ENCODE measurements at places on chromosomes 11 and 22.
A peak's percentile ranks its signal among the peaks of the same experiment; 100 is the strongest.

GRCh38 chr11:120923866-120924508 is 99.9 kb upstream of the TBCEL start:
- DNase-seq, result no peak

- DNase-seq, result no peak
These were observed 10.2 kb upstream of the TBC1D10A start for GRCh38 chr22:30336752-30337460.

GRCh38 chr11:96621161-96621560 is 231.3 kb downstream of the JRKL start:
- DNase-seq, result no peak

DNA sequence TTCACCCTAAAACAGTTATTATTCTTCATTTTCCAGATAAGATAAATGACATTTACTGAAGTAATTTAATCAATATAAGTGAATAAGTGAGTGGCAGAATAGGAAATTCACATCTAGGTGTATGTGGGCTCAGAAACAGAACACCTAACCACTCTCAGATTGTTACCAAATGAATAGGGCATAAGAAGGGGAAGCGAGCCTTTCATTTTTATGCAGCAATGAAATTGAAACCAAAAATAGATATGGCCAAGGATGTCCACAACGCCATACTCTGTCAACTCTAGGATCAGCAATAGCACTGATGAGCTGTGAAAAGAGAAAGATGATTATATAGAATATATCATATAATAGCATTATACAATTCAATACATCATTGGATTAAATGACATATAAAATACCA is 398.1 kb upstream of the API5 start:
- no peak for DNase-seq

DNA sequence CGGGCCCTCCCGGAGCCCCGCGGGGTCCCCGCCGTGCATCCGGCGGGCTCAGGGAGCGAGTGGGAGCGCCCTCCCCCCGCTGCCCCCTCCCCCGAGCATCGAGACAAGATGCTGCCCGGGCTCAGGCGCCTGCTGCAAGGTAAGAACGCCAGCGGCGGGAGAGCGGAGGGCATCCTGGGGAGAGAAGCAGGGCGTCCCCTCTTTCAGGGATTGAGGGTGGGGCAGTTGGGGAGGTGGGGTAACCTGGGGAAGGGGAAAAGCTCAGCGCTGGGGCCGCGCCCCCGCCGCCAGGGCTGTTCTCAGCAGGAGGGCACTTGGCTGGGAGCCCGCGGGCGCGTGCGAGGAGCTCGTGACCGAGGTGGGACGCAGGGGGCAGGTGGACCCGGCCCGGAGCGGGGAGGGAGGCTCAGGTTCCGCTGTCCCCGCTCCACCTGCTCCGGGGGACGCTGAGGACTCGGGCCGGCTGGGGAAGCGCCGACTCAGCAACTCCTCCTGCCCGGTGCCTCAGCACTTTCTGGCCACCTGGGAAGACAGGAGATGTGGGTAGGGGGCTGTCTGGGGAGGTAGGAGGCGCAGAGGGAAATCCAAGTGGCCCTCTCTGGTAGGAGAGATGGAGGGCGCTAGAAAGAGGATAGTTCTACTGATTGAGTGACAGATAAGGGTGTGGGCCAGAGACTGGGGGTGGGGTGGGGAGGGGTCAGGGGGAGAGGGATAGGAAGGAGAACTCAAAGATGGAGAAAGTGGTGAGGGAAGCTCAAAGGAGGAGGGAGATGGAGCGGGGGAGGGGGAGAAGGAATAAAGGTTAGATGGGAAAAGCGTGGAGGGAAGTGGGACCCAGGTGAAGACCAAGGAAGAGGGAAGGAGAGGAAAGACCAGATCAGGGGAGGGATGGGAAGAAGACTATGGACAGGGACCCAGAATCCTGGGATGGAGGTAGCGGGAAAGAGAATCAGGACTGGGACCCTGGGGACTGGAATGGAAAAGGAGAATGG is 726 bp downstream of the RTN4RL2 start:
- no peak for DNase-seq

- DNase-seq, result peak; percentile 84
These were observed 106.4 kb upstream of the SESN3 start for GRCh38 chr11:95337175-95337957.

- no peak for DNase-seq
These were observed 50.2 kb upstream of the PLET1 start for GRCh38 chr11:112310848-112311247.

DNA sequence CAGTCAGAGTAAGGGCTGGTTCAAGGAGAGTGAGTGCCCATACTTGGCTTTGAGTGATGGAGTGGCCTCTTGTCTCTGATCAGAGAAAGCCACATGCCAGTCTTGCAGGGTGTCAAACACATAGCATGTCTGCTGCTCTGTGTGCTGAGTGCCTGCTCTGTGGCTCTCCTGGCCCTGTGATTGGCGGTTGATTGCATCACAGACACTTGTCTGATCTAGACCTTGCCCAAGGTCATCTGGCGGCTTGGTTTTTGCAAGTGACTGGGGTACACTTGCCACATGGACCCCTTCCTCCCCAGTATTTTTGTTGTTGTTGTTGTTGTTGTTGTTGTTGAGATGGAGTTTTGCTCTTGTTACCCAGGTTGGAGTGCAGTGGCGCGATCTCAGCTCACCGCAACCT is 10.3 kb downstream of the OSBP2 start:
- DNase-seq, result no peak

- DNase-seq, result no peak
These were observed 13.2 kb upstream of the AMPD3 start for GRCh38 chr11:10441652-10442503.

DNA sequence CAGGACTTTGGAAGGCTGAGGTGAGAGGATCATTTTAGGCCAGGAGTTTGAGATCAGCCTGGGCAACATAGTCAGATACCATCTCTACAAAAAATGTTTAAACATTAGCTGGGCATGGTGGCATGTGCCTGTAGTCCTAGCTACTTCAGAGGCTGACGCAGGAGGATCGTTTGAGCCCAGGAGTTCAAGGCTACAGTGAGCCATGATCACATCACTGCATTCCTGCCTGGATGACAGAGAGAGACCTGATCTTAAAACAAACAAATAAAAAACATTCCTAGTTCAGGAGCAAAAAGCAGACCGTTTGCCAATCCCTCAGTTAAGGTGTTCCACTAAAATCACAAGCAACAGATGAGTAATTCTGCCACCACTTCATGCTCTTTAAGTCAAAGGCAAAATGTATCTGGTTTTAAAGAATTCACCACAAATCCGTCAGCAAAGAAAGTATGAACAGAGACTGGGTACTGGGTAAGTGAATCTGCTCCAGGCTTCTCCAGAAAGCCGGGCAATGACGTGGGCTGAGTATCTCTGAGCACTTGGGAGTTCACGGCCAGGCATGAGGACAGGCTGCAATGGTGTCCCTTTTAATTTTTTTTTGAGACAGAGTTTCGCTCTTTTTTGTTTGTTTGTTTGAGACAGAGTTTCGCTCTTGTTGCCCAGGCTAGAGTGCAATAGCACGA is 19.5 kb downstream of the CLTCL1 start:
- DNase-seq, result no peak

GRCh38 chr11:72411623-72412419 is 22.5 kb downstream of the CLPB start:
- no peak for DNase-seq

Measured in Right ventricle myocardium inferior (tissue), 1 donor.